ENCODE measurements at places on chromosomes 11 and 22.
A peak's percentile ranks its signal among the peaks of the same experiment; 100 is the strongest.

DNA sequence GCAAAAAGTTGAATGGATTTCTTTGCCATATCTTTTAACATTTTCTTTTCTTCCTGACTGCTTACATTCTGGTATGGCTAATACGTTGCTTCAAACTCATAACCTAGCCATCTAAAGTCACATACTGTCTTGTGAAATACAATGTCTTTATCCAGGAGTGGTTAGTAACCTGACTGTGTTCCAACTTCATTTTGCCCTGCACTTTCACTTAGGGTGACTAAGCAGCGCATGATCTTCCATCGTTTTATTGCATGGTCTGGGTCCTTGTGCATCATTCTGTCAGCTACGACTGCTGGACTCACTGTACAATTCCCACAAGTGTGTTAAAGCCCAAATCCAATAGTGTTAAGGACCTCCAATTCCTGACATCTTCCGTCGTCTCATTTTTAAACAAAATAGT, 403.2 kb downstream of the NTM start:
- no peak for DNase-seq

DNA sequence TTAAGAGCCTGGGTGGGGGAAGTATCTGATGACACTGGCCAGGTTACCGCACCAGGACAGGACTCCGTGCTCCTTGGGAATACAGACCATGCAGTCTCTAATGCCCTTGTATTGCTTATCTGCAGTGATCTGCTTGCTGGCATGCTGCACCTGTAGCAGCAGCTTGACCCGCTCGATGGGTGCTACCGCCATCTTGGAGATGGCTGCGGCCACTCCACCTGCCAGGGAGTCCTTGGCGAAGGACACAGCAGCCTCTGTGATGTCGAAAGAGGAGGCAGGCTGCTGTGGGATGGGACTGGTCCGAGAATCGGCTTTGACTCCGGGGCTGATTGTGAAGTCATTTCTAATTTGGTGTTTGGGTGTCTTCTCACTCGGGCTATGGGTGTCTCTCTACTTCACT, 3.1 kb downstream of the WBP2NL start:
- no peak for DNase-seq

DNA sequence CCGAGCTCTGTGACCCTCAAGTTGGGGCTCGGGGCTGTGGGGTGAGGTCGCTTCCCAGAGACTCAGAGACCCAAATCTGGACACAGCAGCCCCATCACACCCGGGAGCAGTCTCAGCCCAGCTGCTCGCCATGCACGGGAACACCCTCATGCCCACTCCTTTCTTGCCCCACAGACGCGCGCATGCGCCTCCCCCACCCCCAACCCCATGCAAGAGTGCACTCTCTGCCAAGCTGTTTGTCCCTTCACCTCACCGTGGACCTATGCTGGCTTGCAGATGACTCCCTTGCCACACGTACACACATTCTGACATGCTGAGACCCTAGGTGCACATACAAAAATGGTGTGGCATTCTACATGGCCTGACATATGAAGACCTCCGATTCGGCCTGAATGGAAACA, 478 bp upstream of the CD248 start:
- DNase-seq = no peak

- no peak for DNase-seq
These were observed 148.2 kb downstream of the SPATA19 start for GRCh38 chr11:133697161-133697560.

- DNase-seq = peak; percentile 27
These were observed 59.9 kb upstream of the FGF3 start for GRCh38 chr11:69878927-69879728.

DNA sequence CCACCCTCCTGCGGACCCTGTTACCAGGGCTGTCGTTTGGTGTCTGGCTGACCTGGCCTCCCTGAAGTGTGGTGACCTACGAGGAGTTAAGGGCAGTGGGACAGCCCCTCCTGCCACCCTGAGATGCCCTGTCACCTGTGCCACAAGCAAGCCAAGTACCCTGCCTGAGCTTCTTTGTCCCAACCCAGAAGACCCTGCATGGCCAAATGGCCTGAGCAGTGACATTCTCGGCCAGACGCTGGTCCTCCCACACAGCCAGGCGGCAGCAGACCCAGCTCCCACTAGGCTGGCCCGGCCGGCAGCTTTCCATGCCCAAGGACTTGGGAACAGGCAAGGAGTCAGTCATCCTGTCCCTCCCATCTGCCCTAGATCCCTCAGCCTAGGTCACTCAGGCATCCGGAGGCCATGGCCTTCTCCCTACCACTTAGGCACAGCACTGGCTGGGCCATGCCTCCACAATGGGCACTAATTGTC, 7.6 kb downstream of the ARVCF start:
- no peak for DNase-seq

All from activated CD4-positive, CD25-positive, alpha-beta regulatory T cell treated with anti-CD3 and anti-CD28 coated beads, Interleukin-2, amount 50 U/mL, for 72 hours (primary cell).